ENCODE measurements at places on chromosomes 4 and X.

- peak; percentile 34 for DNase-seq
Measured at GRCh38 chrX:7147413-7147977, at the start of gene STS. STS (plus strand) TSS chrX:7147712; CDS start chrX:7253200, 105,488 bp downstream.

GRCh38 chr4:55817691-55818090, 1.9 kb upstream of the EXOC1L start:
- DNase-seq, result no peak

DNA sequence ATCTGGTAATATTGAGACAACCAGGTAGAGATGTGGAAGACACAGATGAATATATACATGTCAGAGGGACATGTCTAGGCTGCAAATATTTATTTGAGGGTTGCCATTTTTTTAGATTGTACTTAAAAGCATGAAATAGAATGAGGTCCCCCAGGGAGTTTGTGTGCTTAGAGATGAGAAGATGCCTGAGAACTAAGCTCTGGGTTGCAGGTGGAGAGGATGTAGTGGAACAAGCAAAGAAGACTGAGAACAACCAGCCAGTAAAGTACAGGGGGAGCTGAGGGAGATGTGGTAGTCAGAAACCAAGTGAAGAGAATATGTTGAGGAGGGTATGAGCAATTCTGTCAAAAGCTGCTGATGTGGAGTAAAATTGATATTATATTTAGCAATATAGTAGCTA, 95.6 kb upstream of the UNC5C start:
- no peak for DNase-seq

DNA sequence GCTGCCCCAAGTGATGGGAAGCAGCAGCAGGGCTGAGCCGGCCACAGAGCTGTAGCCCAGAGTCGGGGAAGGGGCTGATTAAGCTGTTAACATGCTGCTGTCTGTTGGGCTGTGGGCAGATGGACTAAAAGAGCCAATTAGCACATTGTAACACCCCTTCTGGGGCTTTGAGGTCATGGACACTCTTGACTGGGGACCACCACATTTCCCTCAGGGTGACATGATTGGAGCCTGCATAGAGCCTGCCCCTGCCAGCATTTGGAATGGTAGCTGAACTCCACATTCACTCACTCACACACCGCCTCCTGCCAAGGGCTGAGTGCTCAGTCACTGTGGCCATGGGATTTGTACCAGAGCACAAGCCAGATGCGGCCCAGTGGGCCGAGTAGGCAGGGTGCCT, 646.9 kb downstream of the FAT4 start:
- no peak for DNase-seq

- DNase-seq, result peak; percentile 9
Measured at GRCh38 chrX:81957900-81958545, 756.1 kb downstream of the SH3BGRL start.

- peak; percentile 33 for DNase-seq
Measured at GRCh38 chr4:45100956-45101818, 374.8 kb upstream of the GNPDA2 start.

DNA sequence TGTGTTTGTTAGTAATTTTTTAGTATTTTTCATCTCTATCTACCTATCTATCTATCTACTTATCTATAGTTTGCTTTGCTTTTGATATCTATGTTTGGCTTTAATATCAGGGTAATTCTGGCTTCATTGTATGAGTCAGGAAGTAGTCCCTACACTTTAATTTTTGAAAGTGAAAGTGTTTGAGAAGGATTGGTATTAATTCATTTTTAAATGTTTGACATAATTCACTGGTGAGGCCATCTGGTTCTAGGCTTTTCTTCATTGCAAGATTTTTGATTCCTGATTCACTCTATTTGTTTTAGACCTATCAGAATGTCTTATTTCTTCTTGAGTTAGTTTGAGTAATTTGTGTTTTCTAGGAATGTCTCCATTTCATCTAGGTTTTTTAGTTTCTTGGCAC, 20.2 kb upstream of the TCP11X2 start:
- peak; percentile 52 for DNase-seq

DNA sequence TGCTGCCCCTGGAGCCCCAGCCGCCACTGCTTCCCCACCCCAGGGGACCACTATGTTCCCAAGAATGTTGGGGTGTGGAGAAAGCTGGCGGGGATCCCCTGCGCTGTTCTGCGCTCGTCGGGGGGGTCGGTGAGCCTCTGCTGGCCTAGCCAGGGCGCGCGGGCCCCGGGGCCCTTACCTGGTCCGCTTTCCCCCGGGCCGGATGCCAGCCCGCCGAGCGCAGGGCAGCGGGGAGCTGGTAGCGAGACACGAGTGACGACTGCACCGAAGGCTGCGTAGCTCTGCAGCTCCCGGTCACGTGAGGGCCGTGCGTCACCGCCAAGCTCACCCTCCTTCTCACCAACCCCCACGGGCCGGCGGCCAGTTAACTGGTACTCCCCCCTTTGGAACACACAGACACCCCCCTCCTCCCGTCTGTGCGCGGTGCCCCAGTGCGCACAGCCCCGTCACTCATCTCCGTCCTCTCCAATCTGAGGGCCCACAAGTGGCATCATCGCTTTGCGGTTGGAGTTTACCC, at the start of gene BEX1:
BEX1 (minus strand) TSS at position 254 of the 517 bp plus-strand sequence. CDS start 897 bp downstream, outside the sequence.
- peak; percentile 61 for DNase-seq

All from iris pigment epithelial cell (primary cell).